ENCODE measurements at places on chromosomes 5 and 9. TPM values are rescaled to one million over a fixed set of nuclear protein-coding genes. Genes with fewer than 3 reads are reported as not detected.

The CCDC192 gene
- total RNA-seq, result not detected

DNA sequence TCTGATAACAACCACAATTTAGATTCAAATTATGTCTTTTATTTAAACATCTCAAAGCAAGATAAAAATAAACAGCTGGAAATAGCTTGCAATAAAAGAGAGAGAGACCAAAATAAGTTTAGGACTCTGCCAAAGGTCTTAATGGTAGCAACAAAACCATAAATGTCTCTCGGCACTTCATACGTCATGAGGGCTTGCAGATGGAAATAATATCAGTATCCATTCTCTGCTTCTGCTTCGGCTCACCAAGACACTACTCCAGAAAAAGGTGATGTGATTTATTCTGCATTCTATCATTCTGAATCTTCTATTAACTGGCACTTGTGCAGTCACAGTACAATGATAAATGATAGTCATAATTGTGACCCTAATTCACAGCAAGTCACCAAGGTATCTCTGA, 56.1 kb downstream of the EBF1 start:
- no peak for DNase-seq

DNA sequence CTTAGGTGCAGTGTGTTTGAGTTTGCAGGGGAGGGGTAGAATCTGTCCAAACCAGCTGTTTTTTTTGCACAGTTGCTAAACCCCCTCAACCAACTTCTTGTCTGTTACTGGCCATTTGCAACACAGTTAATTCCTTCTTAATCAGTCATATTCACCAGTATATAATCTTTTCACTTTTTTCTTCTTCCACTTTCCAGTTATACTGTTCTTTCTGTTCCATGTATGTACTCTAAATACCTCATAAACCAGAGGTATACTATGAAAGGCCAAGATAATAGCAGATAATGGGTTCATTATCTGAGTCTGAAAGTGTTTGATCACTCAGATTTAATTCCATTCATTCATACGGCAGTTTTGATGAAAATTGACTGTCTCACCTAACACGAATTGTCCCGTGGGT, 11.1 kb downstream of the SMAD5 start:
- no peak for DNase-seq

- DNase-seq, result no peak
Observed at GRCh38 chr9:104923740-104924139, 4.2 kb downstream of the ABCA1 start.
